ENCODE measurements at places on chromosomes 1 and 21.

GRCh38 chr1:153567621-153568366 lies 2.1 kb upstream of the S100A2 start:
- DNase-seq = no peak

DNA sequence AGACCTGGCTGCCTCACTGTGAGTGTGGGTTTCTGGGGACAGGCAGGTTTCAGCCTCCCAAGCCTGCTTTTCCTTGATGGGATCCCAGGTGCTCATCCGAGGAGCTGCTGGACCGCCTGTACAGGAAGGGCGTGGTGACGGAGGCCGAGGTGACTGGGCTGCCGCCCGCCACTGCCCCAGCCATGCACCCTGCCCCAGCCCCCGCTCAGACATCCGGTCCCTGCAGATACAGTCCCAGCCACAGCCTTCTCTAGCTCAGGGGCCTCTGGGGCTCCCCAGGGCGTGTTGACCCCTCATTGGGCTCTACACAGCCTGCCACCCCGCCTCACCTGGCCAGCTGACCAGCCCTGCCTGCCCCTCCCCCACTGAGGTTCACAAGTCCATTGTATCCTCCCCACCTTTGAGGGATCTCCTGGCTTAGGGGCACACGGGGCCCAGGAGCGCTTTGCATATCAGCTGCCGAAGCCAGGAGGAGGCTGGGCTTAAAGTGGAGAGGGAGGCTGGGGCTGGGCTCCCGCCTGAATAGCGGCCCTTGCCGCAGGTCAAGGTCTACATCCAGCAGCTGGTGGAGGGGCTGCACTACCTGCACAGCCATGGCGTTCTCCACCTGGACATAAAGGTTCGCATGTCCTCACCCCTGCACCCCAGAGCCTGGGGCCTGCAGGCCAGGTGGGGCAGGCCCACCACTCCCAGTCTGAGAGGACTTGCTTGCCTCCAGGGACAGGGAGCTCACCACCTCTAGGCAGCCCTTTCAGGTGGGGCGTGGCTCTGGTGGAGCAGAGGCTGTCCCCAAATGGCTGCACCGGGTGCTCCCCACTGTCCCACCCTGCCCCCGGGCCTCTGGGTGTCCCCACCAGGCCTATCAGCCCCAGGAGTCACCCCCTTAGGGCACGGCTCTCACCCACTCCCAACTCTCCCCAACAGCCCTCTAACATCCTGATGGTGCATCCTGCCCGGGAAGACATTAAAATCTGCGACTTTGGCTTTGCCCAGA lies 38.5 kb downstream of the TRIM11 start:
- DNase-seq = no peak

DNA sequence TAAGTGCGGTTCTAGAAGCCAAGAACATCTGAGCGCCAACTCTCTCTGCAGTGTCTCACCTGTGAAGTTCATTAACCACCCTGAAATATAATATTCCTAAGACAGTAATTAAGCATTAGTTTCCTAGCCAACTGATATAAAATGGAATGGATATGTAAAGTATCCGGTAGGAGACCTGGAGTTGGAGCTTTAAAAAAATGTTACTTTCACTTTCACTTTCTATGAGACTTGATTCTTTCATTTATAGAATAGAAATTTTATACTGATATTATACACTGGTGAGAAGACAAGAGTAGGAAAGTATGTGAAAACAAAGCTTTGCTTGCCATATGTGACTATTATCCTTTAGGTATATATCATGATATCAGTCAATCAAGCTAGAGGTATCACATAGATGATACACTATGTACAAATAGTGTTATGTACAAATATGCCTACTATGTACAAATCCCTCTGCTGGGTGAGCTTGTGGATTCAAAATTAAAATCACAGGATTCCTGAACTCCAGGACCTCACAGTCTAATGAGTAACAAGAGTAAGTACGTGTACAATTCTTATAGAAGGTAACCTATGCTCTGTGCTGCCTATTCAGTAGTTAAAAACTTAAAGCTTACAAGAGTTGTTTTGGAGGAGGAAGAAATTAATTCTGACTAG lies 934.2 kb downstream of the TTLL7 start:
- DNase-seq = no peak

DNA sequence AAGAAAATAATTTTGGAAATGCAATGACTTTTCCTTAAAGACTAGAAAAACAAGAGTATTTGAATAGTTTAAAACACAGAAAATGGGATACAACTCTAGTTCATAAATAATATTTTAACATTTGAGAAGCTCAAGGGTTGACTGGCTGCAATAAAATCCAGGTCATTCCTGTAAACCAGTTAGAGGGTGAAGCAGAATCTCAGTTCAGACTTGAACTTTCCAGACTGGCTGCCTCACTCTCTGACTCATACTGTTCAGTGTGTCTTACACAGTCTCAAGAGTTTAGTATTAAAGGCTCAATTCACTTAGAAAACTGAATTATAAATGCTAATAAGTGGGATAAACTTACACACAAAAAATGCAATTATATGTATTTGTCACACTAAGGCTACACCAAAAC lies 89.9 kb downstream of the RAVER2 start:
- DNase-seq = no peak

GRCh38 chr1:76905876-76906595 lies 38.8 kb downstream of the ST6GALNAC5 start:
- DNase-seq = no peak

DNA sequence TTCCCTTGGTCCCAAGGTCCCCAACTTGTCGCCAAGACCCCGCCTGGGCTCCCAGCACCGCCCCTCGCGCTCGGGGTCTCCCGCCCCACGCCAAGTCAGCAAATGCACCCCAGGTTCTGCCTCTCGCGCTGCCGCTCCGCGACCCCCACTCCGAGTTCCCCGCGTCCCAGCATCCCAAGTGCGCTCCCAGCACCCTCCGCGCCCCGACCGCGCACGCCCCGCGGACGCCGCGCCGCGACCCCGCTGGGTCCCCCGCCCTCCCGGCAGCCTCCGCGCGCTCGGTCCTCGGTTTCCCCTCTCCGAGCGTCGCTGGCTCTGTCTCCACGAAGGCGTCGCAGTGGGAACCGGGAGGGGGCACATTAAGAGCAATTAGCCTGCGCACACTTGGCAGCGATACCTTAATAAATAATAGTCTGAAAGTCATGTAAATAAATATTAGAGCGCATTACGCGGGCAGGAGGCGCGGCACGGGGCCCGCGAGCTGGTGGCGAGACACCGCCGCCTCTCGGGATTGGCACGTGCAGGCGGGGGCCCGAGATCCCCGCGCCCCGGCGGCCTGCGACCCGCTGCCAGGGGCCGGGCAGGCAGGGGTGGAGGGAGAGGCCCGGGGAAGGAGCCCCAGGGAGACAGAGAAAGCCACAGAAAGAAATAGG lies 75.9 kb downstream of the VWA5B1 start:
- no peak for DNase-seq

DNA sequence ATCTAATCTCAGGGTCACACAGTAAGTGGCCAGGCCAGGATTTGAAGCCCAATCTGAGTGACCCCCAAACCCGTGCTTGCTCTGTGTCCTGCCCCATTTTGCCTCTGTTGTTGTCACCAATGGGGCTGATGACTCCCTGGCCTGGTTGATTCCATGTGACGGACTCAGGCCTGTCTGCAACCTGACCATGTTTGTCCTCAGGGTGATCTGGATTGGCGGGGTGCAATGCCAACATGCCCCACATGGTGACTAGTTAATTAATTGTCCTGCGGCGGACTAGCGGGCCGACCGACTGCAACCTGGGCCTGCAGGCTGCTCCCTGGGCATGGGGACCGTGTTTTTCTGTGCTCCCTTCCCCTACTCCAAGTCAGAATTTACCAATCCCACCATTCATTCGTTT lies 256.3 kb downstream of the MATN1 start:
- DNase-seq = no peak

DNA sequence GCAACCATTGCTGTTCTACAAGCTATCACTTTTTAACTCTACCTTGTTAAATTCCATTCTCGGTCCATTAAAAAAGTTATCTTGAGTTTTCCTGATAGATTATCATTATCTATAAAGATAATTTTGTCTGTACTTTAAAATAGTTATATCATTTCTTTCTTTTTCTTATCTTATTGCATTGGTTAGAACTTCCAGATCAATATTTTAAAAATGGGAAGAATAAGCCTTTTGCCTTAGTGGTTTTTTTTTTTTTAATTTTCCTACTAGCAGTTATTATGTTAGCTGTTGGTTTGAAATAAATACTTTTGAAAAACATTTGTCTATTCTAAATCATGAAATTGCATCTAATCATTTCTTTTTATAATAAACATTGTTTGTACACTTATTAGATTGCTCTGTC lies 71.0 kb upstream of the ATF3 start:
- no peak for DNase-seq

DNA sequence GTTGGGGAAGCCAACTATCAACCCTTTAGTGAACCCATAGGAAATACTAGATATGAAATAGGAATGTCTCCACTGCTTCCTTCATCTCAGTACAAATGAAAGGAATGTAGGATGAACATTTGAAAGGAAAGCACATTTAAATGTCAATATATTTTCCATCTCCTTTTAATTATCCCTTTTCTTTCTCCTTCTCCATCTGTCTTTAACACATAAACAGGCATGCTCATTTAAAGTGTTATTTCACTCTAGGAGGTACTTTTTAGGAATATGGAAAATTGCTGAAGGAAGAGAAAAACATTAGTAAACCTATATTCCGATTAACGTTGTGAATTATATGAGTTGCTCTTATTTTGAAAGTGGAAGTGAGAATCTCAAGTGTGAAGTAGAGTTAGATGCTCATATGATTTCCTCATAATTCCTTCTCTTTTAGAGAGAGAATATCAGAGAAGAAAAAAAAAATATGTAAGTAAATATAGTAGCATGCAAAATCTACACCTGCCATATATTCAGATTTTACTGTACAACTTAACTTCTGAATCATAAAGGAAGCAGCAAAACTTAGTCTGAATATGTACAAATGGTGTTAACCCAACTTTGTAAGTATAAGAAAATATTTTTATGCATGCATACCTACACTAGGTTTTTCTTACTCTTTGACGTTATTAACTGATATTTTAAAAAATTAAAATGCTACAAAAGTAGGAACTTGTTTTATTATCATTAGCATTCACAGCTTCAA lies 406.9 kb upstream of the B3GALT2 start:
- no peak for DNase-seq

- no peak for DNase-seq
Observed at GRCh38 chr1:29924017-29924431, 687.7 kb downstream of the PTPRU start.

GRCh38 chr1:198205016-198205684 lies 48.4 kb downstream of the NEK7 start:
- DNase-seq = no peak

DNA sequence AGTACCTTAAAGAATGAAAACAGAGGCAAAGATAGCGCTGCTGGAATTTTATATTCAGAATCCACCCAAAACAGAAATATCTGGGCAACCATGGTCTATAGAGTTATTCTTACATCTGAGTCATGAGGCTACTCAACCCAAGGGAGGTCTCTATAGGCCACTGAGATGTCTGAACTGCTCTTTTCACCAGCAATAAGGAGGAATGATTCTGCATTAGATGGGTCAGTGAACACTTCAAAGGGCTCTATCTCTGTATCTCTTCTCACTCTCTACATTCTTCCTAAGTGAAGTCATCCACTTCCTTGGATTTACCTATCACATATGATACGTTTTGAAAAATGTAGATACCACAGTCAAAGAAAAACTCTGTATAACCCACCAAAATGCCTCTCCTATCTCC lies 90.2 kb upstream of the NGF start:
- DNase-seq = no peak

DNA sequence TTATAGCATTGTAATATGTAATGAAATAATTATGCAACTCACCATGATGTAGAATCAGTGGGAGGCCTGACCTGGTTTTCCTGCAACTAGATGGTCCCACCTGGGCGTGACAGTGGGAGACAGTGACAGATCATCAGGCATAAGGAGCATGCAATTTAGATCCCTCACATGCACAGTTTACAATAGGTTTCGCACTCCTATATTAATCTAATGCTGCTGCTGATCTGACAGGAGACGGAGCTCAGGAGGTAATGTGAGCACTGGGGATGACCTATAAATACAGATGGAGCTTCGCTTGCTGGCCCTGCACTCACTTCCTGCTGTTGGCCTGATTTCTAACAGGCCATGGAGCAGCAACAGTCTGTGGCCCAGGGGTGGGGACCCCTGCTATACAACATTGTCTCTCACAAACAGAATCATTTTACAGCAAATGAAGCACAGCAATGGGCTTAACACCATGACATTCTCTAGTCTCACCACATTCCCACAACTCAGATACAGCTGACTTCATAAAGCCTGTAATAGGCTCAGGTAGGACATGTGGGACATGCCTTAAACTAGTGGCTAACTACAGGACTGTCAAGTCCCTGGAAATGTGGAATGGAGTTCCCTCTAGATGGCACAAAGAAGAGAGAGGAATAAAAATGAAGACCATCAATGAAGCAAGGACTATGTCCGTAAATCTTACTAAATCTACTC lies 40.7 kb upstream of the SLC5A9 start:
- DNase-seq = no peak

DNA sequence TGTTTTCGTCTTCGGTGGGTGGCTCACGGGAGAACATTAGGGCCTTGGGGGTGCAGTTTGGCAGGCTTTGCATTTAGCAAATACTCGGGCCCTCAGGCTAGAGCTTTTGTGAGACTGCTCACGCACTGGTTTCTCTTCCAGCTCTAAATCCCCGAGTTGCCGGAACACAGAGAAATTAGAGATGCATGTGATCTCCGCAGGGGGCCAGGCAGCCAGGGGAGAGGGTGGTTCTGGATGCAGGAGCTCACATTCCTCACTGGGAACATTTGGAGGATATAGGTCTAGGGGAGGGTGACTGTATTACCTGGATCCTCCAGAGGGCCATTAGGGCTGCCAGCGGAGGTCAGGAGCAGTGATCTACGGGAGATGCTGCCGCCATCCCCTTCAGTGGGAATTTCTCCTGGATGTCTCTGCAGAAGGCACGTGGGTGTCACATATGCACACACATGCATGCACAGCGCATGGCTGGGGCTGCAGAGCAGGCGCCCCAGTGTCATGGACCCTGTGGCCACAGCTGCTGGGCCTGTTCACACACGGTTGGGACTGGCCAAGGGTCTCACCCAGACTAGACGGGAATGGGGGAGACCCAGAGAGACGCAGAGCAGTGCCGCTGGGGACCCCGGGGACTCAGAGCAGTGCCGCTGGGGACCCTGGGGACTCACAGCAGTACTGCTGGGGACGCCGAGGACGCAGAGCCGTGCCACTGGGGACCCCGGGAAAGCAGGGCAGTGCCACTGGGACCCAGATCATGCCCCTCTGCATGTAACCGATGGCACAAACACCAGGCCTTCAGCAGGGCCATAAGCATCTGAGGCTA lies 258.7 kb downstream of the CAMTA1 start:
- no peak for DNase-seq

DNA sequence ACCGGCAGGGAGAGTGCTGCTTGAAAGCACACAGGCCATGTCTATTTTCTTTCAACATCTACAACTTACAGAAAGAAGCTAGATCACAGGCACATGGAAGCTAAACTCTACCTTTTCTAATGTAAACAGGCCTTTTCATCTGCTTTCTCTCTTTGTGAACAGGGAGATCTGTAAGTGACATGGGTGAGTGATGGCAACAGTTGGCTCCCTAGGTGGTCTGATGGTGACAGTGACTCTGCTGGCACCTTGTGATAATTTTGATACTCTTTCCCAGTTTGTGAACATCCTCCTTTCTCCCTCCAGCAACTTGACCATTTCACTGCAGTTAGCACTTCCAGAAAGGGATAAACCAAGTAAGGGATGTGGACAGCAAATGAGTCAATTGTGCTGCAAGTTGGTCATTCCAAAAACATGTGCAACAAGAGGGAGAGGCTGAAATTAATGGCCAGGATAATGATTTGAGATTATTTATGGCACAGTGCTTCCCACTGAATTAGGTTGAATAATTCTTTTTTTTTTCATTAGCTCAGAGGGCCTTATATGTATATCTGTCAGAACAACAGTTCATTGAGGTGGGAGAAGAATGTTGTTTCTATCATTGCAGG lies 89.5 kb downstream of the XCL2 start:
- no peak for DNase-seq
